Smooth muscle cell of the coronary artery (primary cell): ENCODE measurements at places on chromosomes 16 and 17. TPM values are rescaled to one million over a fixed set of nuclear protein-coding genes. Genes with fewer than 3 reads are reported as not detected.

Gene ABAT
- total RNA-seq, result 2.0 and 2.6 TPM in 2 replicates

Gene EVPLL
- not detected in 2 replicates for total RNA-seq

Gene KRTAP4-3
- not detected in 2 replicates for total RNA-seq

Gene CTRB1
- not detected in 2 replicates for total RNA-seq

Gene PERCC1
- not detected in 2 replicates for total RNA-seq

Gene GP2
- not detected in 2 replicates for total RNA-seq

Gene ABCA5
- 4.6 and 9.2 TPM in 2 replicates for total RNA-seq

Gene ENPP7
- not detected in 2 replicates for total RNA-seq

Gene GRAP
- total RNA-seq, result 0.08 TPM in 1 of 2 replicates, not detected in the other

Gene ZNF785
- total RNA-seq, result 6.3 and 6.8 TPM in 2 replicates

Gene CHAD
- total RNA-seq, result not detected in 2 replicates

Gene CBFA2T3
- not detected in 2 replicates for total RNA-seq

Gene MYO15A
- 0.53 and 1.6 TPM in 2 replicates for total RNA-seq

Gene CASKIN1
- 0.08 and 0.47 TPM in 2 replicates for total RNA-seq

Gene EFNB3
- 0.47 and 1.4 TPM in 2 replicates for total RNA-seq

Gene CDH5
- total RNA-seq, result 3.3 and 23.2 TPM in 2 replicates

Gene GJD3
- 0.23 and 0.35 TPM in 2 replicates for total RNA-seq

Gene ZNF19
- 1.5 and 1.6 TPM in 2 replicates for total RNA-seq

Gene PSME3IP1
- total RNA-seq, result 32.4 and 65.8 TPM in 2 replicates

Gene CD300LG
- not detected in 2 replicates for total RNA-seq

Gene KRTAP2-2
- not detected in 2 replicates for total RNA-seq

Gene HOXB3
- total RNA-seq, result 0.59 and 2.6 TPM in 2 replicates

Gene KRT17
- 0.47 and 4.3 TPM in 2 replicates for total RNA-seq

Gene OTOP3
- not detected in 2 replicates for total RNA-seq

Gene GDPD3
- total RNA-seq, result 0.60 and 4.4 TPM in 2 replicates

Gene SNX20
- total RNA-seq, result not detected in 2 replicates

Gene C17orf78
- not detected in 2 replicates for total RNA-seq

Gene ACBD4
- total RNA-seq, result 4.3 and 4.8 TPM in 2 replicates

Gene RHBDF2
- total RNA-seq, result 1.2 and 5.9 TPM in 2 replicates

Gene RNF112
- 1.6 and 6.8 TPM in 2 replicates for total RNA-seq

Gene TBC1D3
- not detected in 2 replicates for total RNA-seq

Gene ST6GALNAC1
- total RNA-seq, result 0.23 TPM in 1 of 2 replicates, not detected in the other

Gene MYO1C
- 170 and 286 TPM in 2 replicates for total RNA-seq

Gene MYH1
- total RNA-seq, result not detected in 2 replicates

Gene KRT20
- total RNA-seq, result not detected in 2 replicates

Gene MT2A
- total RNA-seq, result 37.4 and 62.2 TPM in 2 replicates

Gene CDK5R1
- total RNA-seq, result 0.35 and 0.75 TPM in 2 replicates

Gene PITPNM3
- 0.35 and 0.83 TPM in 2 replicates for total RNA-seq

Gene PKMYT1
- total RNA-seq, result 1.3 TPM in 1 of 2 replicates, not detected in the other

Gene MYH13
- not detected in 2 replicates for total RNA-seq

Gene TMC7
- 0.12 and 1.7 TPM in 2 replicates for total RNA-seq

Gene SPATA32
- total RNA-seq, result not detected in 2 replicates

Gene TBC1D3L
- 1.9 and 2.5 TPM in 2 replicates for total RNA-seq

Gene LRRC46
- 0.08 TPM in 1 of 2 replicates, not detected in the other for total RNA-seq

Gene BIRC5
- 2.7 and 28.2 TPM in 2 replicates for total RNA-seq

Gene IGF2BP1
- 0.12 and 0.15 TPM in 2 replicates for total RNA-seq

Gene TK1
- total RNA-seq, result 1.5 and 43.4 TPM in 2 replicates

Gene PYCARD
- total RNA-seq, result 43.5 and 69.2 TPM in 2 replicates

Gene CFAP97D1
- under 0.01 TPM in 1 of 2 replicates, not detected in the other for total RNA-seq

Gene LPO
- total RNA-seq, result not detected in 2 replicates

Gene SYNGR2
- total RNA-seq, result 11.0 and 23.5 TPM in 2 replicates
